Fibroblast of gingiva (primary cell): ENCODE measurements at places on chromosomes 6 and 20.

GRCh38 chr20:53865901-53866793 is 204.2 kb downstream of the BCAS1 start:
- peak; percentile 82 for DNase-seq

DNA sequence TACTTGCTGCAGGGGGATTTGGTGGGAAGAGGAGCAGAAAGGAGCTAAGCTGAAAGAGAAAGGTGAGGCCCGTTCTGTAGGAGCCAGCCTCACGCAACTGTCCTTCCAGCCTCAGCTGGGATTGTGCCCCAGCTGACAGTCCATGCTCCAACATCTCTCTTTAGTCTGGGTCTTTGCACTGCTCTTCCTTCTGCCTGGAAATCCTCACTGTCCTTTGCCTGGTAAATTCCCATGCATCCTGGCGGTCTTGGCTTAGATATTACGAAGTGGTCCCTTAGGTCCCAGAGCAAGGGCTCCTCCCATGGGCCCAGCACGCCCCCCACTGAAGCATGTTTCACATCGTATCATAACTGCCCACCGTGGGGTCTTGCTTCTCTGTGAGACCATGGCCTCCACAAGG is 52.2 kb downstream of the FGD2 start:
- no peak for DNase-seq

- DNase-seq: peak; percentile 5
Measured at GRCh38 chr6:110476046-110476849, at the start of gene SLC22A16. Gene SLC22A16 (minus strand): TSS chr6:110476613. CDS start chr6:110476574, 39 bp downstream.

GRCh38 chr6:132937466-132937906 is 123.1 kb downstream of the RPS12 start:
- DNase-seq: peak; percentile 6

GRCh38 chr20:57371363-57371762 is 19.8 kb upstream of the RBM38 start:
- DNase-seq: no peak

GRCh38 chr6:21164768-21165326 is 428.7 kb upstream of the SOX4 start:
- no peak for DNase-seq

- no peak for DNase-seq
Measured at GRCh38 chr6:20700375-20700774, 166.1 kb downstream of the CDKAL1 start.

- DNase-seq: no peak
Measured at GRCh38 chr6:75850026-75850833, 101.2 kb downstream of the MYO6 start.

GRCh38 chr6:67112120-67112519 is 1405.1 kb upstream of the EYS start:
- DNase-seq: no peak

DNA sequence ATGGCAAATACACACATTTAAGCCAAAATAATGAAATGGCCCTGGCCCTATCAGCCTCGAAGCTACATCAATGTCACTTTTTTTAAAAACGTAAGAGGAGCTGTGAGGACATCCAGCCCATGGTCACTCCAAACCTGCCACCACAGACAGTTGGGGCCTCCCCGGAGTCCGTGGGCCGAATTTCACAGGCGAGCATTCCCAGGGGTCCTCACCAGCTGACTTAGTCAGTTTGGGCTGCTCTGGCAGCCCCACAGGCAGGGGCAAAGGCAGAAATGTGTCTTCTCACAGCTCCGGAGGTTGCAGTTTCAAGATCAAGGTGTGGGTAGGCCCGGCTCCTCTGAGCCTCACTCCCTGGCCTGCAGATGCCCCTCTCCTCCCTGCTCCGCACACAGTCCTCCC is 25.8 kb upstream of the CD93 start:
- DNase-seq: no peak

DNA sequence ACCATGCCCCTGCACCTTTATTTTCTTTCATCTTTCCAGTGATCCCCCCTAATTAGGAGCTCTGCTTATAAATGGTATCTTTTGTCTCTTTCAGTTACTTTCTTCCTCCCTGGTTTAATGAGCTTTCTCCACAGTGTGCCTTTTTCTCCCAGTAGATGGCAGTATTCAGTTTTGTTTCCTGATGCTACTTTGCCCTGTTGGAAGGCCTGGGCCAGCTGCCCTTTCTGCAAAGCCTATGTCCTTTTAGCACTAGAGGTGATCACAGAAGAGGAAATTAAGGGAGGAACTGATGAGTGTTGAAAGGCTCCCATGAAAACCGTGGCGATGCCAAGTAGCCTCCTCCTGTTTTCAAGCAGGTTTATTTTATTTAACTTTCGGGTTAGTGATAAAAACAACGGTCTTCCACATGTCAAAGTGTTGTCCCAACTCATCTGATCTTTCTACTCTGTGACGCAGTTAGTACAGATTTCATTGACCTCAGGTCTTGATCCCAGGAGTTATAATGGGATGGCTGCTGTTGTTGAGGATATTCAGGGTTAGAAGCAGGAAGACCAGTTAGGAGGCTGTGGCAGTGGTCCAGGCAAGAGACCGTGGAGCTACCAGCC is 184.2 kb upstream of the BMP2 start:
- DNase-seq: peak; percentile 49

GRCh38 chr20:42857446-42857845 is 332.3 kb downstream of the PTPRT start:
- no peak for DNase-seq
